ENCODE measurements at places on chromosomes 7 and 10.

DNA sequence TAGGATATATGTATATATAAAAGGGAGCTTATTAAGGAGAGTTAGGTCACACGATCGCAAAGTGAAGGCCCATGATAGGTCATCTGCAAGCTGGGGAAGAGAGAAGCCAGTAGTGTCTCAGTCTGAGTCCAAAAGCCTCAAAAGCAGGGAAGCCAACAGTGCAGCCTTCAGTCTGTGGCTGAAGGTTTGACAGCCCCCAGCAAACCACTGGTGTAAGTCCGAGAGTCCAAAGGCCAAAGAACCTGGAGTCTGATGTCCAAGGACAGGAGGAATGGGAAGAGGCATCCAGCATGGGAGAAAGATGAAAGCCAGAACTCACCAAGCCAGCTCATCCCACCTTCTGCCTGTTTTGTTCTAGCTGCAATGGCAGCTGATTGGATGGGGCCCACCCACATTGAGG lies 88.9 kb upstream of the TBX20 start:
- no peak for DNase-seq

- no peak for DNase-seq
Measured at GRCh38 chr10:117617086-117617485, 74.5 kb downstream of the EMX2 start.

GRCh38 chr7:69832356-69832755 lies 234.1 kb downstream of the AUTS2 start:
- DNase-seq: no peak

GRCh38 chr7:151551820-151552219 lies 32.1 kb upstream of the RHEB start:
- DNase-seq: no peak

DNA sequence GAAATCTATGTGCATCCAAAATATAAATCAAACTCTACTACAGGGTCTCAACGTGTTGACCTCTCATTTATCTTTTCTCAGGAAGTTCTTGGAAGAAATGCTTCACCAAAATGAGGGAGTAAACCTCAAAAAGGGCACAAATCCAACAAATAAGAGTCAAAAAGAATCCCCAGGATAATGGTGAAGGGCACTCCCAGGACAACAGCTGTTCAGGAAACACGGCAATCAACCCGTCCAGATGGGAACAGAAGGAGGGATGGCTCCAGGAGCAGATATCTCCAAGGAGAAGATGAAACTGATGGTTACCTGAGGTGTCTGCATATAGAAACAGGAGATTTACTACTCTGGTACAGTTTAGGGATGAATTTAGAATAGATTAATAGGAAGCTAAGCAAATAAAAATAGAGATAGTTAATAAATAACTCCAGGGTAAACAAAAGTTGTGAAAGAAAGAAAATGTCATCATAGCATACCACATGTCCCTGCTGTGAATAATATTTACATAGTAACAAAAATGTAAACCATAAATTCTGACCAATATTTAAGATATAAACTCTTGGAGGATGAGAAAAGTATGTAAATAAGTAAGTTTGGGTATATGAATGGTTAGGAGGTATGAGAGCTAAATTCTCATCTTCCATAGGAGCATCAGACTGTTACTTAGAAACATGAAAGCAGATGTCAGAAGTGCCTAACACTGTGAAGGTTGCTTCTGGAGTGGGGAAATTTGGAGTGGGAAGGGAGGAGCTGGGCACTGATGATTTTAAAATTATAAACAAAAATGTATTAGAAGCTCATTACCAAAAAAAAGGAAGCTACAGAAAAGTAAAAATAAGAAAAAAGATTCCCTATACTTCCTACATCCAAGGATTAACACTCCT lies 237.5 kb upstream of the HPS1 start:
- DNase-seq: no peak

- DNase-seq: no peak
Measured at GRCh38 chr10:34667177-34667576, 147.9 kb downstream of the PARD3 start.

DNA sequence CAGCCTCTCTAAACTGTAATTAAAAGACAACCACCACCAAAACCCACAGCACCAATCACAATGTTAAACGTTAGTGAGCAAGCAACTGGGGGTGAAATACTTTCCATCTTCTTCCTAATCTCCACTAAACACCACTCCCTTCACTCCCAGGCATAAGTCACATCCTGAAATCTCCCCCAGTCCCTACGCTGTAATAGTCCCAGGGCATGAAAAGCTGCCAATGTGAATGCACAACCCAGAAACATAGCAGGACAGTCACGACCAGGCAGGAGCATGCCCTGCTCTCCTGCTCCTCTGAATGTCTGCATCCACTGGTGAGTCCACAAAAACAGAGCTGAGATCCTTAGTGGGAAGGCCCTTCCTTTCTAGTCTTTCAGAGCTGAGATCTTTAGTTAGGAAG lies 288.9 kb downstream of the PARD3 start:
- DNase-seq: no peak

GRCh38 chr10:490891-491571 lies 198.4 kb downstream of the DIP2C start:
- no peak for DNase-seq

DNA sequence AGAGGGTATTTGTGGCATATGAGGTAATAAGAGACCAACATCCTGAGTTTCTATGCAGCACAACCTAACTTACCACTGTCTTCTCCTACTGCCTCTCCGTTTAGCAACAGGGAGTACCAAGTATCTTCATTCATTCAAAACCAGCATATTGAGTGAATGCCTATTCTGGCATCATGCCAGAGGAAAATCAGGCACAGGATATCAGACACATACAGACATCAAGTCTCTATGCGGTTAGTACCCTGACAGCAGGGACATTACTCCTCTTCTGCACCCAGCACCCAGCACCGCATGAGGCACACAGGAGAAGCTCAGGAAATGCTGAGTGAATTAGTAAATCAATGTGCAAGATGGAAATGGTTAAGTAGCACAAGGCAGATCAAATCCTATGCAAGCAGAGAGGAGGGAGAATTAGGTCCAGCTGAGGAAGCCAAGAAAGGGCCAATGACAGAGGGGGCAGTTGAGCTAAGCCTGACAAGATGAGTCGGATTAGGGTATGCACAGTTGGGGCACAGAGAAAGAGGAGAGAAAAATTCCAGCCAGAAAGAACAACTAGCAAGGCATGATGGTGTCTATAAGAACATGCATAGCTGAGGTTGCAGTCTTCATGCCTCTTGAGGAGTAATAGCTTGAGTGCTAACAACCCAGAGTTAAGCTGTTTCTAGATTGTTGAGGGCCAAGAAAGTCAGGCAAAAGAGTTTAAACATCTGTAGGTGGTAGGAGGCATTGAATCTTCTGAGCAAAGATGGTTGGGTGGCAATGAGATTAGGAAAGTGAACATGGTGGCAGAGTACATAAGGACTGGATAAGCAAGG lies 146.0 kb downstream of the PLXNA4 start:
- DNase-seq: no peak
